ENCODE measurements at places on chromosomes 16 and 17.
A peak's percentile ranks its signal among the peaks of the same experiment; 100 is the strongest.

DNA sequence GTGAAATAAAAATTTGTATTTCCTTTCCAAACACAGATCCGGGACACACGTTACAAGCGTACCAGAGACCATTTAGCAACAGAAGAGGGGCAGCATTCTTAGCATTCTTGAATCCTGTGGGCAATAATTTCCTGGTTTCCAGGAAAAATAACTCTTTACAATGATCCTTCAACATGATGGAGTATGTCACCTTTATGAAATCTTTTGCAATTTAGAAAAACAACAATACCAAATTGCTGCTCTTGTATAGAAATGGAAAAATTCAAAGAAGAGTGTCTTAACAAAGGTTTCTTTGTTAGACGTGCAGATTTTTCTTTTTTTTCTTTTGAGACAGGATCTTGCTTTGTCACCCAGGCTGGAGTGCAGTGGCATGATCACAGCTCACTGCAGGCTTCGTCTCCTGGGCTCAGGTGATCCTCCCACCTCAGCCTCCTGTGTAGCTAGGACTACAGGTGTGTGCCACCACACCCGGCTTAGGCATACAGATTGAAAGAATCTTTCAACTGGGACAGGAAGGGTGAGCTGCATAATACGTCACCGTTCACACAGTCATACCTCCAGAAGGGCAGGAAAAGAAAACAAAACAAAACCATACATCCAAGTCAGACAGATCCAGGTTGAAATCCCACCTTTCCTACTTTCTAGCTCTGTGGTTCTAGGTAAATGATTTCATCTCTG, 10.8 kb upstream of the GCSH start:
- H3K4me1 ChIP-seq: no peaks in the 10 kb centered on the region
- H3K4me3 ChIP-seq: no peak overlapping the region

DNA sequence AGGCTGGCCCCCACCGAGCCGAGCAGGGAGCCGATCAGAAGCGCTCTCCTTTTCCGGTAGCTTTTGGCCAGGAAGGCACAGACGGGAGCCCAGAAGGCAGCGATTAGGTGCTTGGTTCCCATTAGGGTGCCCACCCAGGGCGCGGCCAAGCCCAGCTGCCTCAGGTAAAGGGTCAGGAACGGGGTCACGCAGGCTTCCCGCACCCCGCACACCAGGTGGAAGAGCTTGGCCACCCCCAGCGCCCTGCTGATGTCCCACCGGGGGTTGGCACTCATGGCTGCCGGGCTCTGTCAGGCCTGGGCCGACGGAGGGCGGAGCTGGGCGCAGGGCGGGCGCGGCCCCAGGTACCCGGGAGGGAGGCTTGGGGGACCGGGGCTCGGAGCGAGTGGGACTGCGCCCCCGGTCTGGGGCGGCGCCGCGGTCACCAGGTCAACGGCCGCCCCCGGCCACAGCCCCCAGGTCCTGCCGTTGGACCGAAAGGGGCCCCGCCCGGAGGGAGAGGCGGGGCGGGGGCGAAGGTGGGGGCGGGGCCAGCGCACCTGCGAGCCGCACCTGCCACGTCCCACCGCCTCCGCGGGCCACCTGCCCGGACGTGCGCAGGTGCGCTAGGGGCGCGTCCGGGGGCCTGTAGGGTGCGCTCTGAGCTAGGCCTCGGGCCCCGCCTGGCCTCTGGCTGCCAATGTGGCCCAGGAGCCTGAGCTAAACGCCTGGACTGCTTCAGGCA, at the start of gene MFSD6L:
MFSD6L (minus strand) TSS at position 520 of the 724 bp plus-strand sequence; CDS start at position 275, 245 bp downstream.
- no peak within 1 kb of the TSS for H3K27ac ChIP-seq
- no peaks in the 10 kb centered on the region for H3K4me1 ChIP-seq
- no peak for DNase-seq
- H3K27me3 ChIP-seq: peaks cover 7% of the 10 kb centered on the region
- H3K4me3 ChIP-seq: no peak within 1 kb of the TSS

DNA sequence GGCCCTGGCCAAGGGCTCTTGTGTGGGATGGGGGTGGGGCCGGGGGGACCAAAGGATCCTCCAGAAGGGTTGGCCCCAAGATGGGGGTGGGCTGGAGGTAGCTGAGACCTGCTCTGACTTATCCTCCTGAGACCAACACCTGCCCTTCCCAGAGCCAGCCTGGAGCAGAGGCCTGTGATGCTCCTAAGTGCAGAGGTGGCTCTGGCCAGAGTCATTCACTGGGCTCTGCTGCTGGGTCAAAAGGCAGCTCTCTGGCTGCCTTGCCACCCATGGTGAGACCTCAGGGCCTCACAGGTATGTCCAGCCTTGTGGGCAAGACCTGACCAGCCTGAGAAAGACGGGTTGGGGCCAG, 393 bp downstream of the SERPINF2 start:
- H3K36me3 ChIP-seq: peaks cover under 1% of the 10 kb centered on the region
- no peak for DNase-seq
- no peak overlapping the region for H3K27ac ChIP-seq
- H3K27me3 ChIP-seq: no peaks in the 10 kb centered on the region
- no peak overlapping the region for H3K4me3 ChIP-seq

GRCh38 chr17:76353004-76353598, 615 bp downstream of the PRPSAP1 start:
- no peaks in the 10 kb centered on the region for H3K4me1 ChIP-seq
- peaks cover 7% of the 10 kb centered on the region for H3K27me3 ChIP-seq
- no peak overlapping the region for H3K27ac ChIP-seq
- DNase-seq: peak; percentile 19

GRCh38 chr16:73058616-73059409, 10.9 kb upstream of the ZFHX3 start:
- no peak for DNase-seq
- peaks cover 30% of the 10 kb centered on the region for H3K27me3 ChIP-seq
- H3K4me3 ChIP-seq: peak overlapping the region; percentile 21
- H3K4me1 ChIP-seq: peaks cover 17% of the 10 kb centered on the region

GRCh38 chr16:61681124-61681523, 355.1 kb downstream of the CDH8 start:
- no peak overlapping the region for H3K4me3 ChIP-seq
- H3K4me1 ChIP-seq: no peaks in the 10 kb centered on the region
- no peaks in the 10 kb centered on the region for H3K36me3 ChIP-seq
- no peak overlapping the region for H3K27ac ChIP-seq
- DNase-seq: no peak

Data from T-cell (primary cell).